ENCODE measurements at places on chromosomes 12 and 14. TPM values are rescaled to one million over a fixed set of nuclear protein-coding genes. Genes with fewer than 3 reads are reported as not detected.

Gene TSPAN11
- 11.8 TPM for total RNA-seq

Gene KRT73
- not detected for total RNA-seq

Gene DPF3
- total RNA-seq, result 4.5 TPM

Gene NFE2
- not detected for total RNA-seq

Gene C12orf60
- total RNA-seq, result 2.1 TPM

Gene NAP1L1
- 938 TPM for total RNA-seq

Gene MGST1
- 171 TPM for total RNA-seq

Gene OTUB2
- 3.2 TPM for total RNA-seq

Gene FKBP3
- total RNA-seq, result 45.8 TPM

Gene EGLN3
- total RNA-seq, result 7.1 TPM

Gene PLCZ1
- not detected for total RNA-seq

Gene EML1
- 7.8 TPM for total RNA-seq

Gene ARHGAP9
- 2.2 TPM for total RNA-seq

Gene ANG
- total RNA-seq, result 7.9 TPM

Gene DNAH10
- 0.32 TPM for total RNA-seq

Gene DEGS2
- total RNA-seq, result not detected

Gene IFNG-AS1
- total RNA-seq, result not detected

Gene PPP1R1A
- not detected for total RNA-seq

Gene ANKRD33
- 0.13 TPM for total RNA-seq

Gene KRT75
- not detected for total RNA-seq

Gene SLC25A47
- 0.48 TPM for total RNA-seq

Gene CPSF6
- total RNA-seq, result 21.2 TPM

Gene FAM186B
- 0.32 TPM for total RNA-seq

Gene PZP
- total RNA-seq, result under 0.01 TPM

Gene ACVRL1
- 39.7 TPM for total RNA-seq

Gene VPS37B
- total RNA-seq, result 26.6 TPM

Gene GSG1
- total RNA-seq, result not detected

Gene IAPP
- not detected for total RNA-seq

Gene TMEM63C
- 0.65 TPM for total RNA-seq

Gene LRCOL1
- total RNA-seq, result not detected

Gene GPRC5D
- not detected for total RNA-seq

Gene KRT80
- 0.64 TPM for total RNA-seq

Gene DBX2
- total RNA-seq, result not detected

Gene ARL1
- 49.5 TPM for total RNA-seq

Gene CBLN3
- total RNA-seq, result 5.3 TPM

Gene CLEC9A
- total RNA-seq, result not detected

Gene SERPINA1
- total RNA-seq, result 5.3 TPM

Gene GARIN6
- total RNA-seq, result not detected

Gene OTX2
- total RNA-seq, result not detected

Gene ACTR10
- total RNA-seq, result 55.6 TPM

Gene SIX4
- 17.6 TPM for total RNA-seq

Gene USP30
- 11.1 TPM for total RNA-seq

Gene TMEM253
- total RNA-seq, result not detected

Gene RNF34
- total RNA-seq, result 30.5 TPM

Gene TEX22
- 1.4 TPM for total RNA-seq

Gene NGB
- total RNA-seq, result not detected

Gene ASB2
- not detected for total RNA-seq

Gene TDRD9
- total RNA-seq, result not detected

Gene PPM1H
- 0.08 TPM for total RNA-seq

Gene LALBA
- total RNA-seq, result not detected

Gene MMP17
- 18.1 TPM for total RNA-seq

Gene DLK1
- total RNA-seq, result not detected

Gene ADAM21
- 0.32 TPM for total RNA-seq

Gene GPR84
- 0.13 TPM for total RNA-seq

Gene LBHD2
- not detected for total RNA-seq

Gene ANKRD13A
- 35.9 TPM for total RNA-seq

All from epithelial cell of alveolus of lung (primary cell).